NCI-H187 (cell line): ENCODE measurements at places on chromosomes 6 and 20.

- DNase-seq, result no peak
Measured at GRCh38 chr6:166739976-166740318, 112.9 kb upstream of the RPS6KA2 start.

GRCh38 chr20:40486297-40486696, 202.7 kb downstream of the MAFB start:
- no peak for DNase-seq

DNA sequence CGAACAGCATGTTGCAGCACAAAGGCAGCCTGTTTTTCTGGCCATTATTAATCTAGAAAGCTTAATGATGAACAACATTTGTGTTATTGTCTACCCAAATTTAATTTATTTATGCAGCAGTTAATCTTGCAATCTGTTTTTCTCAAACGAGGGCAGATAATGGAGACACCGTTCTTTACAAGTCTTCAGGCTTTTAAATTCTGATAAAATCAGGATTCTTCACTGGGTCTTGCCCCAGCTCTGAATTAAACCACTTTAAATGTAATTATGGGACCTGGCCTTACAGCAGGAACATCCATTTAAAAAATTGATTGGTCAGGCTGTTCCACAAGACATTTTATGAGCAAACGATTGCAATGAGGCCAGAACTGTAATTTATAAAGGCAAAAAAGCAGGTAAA, 26.5 kb upstream of the INSM1 start:
- DNase-seq, result no peak

- DNase-seq, result no peak
Measured at GRCh38 chr6:158758941-158759479, 60.2 kb downstream of the EZR start.

GRCh38 chr20:59402681-59403080, 102.3 kb downstream of the EDN3 start:
- peak; percentile 51 for DNase-seq

- no peak for DNase-seq
Measured at GRCh38 chr6:84003131-84003530, 30.4 kb upstream of the MRAP2 start.

- no peak for DNase-seq
Measured at GRCh38 chr20:48841875-48842529, 14.2 kb upstream of the PREX1 start.

DNA sequence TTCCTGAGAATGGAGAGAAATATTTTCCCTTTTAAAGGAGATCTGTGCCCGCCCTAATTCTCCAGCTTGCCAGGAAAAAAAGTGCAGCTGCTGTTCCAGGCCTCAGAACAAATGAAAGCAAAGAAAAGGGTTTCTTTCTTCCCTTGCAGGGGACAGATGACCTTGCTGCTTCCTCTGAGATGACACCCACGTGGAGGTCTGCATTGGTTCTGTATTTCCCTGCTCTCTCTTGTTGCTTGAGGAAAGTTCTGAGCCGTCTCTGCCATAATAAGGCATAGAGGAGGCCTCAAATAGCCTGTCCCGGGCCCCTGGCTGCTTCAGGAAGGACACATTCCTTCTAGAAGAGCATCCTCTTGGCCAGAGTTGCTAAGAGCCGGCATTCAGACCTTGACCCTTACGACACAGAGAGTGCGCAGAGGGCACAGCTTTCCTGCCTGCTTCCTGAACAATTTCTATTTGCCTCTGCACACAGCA, 501.8 kb upstream of the SULF2 start:
- no peak for DNase-seq

DNA sequence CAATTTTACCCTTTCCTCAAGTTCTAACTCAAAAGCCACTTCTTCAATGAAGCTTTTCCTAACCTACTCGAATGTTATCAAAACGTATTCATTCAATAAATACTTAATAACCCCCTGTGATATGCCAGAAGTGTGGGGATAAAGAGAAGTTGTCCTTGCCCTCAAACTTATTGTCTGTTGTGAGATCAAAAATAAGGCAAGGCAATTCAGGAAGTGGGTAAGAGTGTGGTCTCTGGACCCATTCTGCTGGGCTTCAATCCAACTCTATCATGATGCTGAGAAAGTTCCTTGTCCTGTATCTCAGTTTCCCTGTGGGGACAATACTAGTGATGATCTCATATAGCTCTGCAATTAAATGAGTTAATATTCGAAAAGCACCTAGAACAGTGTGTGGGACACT, 92.8 kb downstream of the PRDM1 start:
- DNase-seq, result no peak

DNA sequence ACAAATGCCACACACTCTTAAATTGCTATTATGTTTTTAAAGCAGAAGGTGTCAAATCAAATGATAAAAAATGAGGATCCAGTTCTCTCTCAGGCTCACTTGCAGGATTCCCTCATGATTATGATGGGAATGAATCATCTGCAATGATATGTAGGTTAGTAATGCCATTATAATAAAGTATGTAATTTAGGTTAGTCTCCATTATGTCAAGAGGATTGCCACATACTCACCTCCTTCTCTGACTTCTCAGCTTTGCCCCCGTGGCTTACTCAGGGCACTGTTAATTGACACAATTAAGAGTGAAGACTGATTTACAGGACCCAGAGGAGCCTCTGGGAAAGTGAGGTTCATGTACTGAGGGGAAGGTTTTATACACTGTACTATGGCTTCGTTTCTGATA, 591.7 kb upstream of the NRSN1 start:
- DNase-seq, result no peak

GRCh38 chr20:8627340-8628004, 441.4 kb upstream of the PLCB4 start:
- no peak for DNase-seq

- DNase-seq, result no peak
Measured at GRCh38 chr6:161111261-161111660, 119.7 kb downstream of the MAP3K4 start.

GRCh38 chr6:157382821-157383220, 1.8 kb downstream of the ZDHHC14 start:
- DNase-seq, result no peak

- no peak for DNase-seq
Measured at GRCh38 chr20:60867589-60867988, 384.5 kb upstream of the CDH4 start.

DNA sequence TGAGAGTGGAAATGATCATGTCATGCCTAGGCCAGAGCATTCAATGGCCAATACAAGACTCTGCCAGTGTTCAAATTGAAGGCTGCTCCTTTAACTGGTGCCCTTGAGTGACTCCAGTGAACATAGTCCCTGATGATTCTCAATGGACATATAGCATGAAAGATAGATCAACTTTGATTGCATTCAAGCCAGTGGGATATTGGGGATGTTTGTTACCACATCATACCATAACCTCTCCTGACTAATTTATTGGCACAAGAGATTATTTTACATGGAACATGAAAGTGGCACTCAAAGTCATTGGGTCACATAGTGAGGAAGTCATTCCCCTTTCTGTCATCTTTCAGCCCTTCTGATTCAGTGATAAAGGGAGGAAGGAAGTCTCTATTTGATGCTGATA, 139.0 kb downstream of the EYA2 start:
- DNase-seq, result no peak

GRCh38 chr6:53031281-53031680, 33.9 kb upstream of the FBXO9 start:
- DNase-seq, result no peak

DNA sequence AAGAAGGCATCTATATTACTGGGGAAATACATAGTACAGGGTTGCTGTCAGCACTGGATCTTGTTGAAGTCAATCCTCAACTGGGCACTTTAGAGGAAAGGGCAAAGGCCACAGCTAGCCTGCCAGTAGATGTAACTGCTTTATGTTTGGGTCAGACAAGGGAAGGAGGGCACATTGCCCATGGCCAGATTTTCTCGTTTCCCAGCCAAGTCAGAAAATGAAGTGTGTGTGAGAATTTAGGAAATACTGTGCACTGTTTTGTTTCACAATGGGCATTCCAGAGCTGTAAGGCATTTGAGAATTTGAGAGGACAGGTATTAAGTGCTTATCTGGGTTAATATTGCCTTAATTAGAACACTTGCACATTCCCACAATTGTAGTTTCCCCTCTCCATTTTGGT, 183.9 kb upstream of the MCHR2 start:
- no peak for DNase-seq

GRCh38 chr6:15283986-15284361, 38.1 kb downstream of the JARID2 start:
- DNase-seq, result no peak

GRCh38 chr6:162173466-162173865, 554.1 kb downstream of the PRKN start:
- DNase-seq, result no peak

DNA sequence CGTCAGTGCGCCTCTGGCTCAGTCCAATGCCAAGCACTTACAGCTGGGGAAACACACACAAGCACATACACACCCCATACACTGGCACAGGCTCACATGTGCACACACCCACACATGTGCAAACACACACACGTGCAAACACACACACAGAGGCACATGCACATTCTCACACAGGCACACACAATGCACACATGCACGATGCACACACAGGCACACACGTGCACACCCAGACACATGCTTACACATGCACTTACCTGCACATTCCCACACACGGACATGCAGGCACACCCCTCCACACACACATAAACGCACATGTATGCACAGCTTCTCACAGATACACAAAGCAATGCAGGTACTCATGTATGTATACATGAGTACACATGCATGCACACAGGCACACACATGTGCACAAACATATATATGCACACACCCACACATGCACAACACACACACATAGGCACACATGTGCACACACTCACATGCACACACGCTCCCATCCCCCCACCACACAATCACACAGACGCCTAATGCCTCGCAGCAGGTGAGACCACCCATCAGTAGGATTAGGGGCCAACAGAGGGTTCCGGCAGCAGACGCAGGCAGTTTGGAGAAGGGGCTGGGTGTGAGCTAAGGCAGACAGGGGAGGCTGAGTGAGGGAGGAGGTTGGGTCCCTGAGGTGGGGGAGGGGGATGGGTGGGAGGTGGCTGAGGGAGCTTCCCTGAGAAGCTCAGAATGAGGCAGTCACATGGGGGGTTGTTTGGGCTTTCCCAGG, 71.2 kb upstream of the SLCO4A1 start:
- DNase-seq, result no peak

- no peak for DNase-seq
Measured at GRCh38 chr20:16842486-16843120, 94.4 kb downstream of the OTOR start.

- DNase-seq, result peak; percentile 11
Measured at GRCh38 chr20:2521369-2522305, 12.9 kb upstream of the ZNF343 start.

GRCh38 chr6:83952830-83953229, 80.7 kb upstream of the MRAP2 start:
- no peak for DNase-seq

GRCh38 chr6:36786055-36786675, 53.1 kb downstream of the CPNE5 start:
- no peak for DNase-seq

DNA sequence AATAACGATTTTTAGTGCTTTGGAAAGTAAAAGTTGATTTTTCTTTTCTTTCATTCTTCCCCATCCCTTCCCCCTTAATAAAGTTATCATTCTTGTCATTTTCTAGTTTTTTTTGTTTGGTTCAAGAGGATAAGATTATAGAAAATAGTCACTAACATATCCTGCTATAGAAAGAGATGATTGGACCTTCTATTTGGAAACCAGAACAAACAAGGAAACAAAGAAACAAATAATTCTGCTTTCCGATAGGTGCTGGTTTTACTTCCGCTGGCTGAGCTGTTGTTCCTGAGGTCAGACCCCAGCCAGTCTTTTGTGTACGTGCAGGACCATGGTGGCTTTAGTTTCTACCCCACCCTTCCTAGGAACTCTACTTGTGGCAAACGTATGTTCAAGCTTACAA, at the start of gene CDH26:
CDH26 (plus strand) TSS at position 301 of the 400 bp plus-strand sequence. CDS start 304 bp downstream, outside the sequence.
- DNase-seq, result no peak

- DNase-seq, result no peak
Measured at GRCh38 chr6:158174514-158174913, 6.4 kb downstream of the GTF2H5 start.

GRCh38 chr6:164569509-164569908, 739.9 kb downstream of the C6orf118 start:
- no peak for DNase-seq

DNA sequence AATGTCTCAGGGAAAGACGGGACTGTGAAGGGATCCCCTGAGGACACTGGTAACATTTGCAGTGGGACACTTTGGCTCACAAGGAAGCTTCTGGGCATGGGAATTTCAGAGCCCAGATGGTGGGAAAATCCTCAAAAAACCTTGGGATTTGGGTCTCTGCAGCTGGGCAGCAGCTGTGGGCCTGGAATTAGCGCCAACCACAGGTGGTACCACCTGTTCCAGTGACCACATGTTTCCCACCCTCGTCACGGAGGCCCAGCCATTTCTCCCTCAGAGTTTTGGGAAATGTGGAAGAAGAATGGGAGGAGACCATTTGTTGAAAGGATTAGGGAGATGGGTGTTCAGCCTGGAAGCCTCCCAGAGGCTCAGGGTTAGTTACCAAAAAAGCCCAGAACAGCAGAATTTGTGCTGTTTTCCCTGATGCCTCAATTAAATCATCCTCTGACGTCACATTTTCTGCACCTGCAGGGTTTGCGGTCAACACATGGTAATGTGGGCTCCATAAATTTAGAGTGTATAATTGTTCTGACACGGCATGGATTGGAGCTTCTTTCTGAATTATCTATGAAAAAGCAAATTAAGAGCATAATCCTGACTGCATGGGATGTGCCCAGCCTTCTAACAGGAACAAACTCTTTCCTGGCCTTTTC, 34.4 kb downstream of the EDN3 start:
- no peak for DNase-seq

- DNase-seq, result no peak
Measured at GRCh38 chr20:48739395-48740291, 88.2 kb downstream of the PREX1 start.
